ENCODE measurements at places on chromosomes 6 and 20.

DNA sequence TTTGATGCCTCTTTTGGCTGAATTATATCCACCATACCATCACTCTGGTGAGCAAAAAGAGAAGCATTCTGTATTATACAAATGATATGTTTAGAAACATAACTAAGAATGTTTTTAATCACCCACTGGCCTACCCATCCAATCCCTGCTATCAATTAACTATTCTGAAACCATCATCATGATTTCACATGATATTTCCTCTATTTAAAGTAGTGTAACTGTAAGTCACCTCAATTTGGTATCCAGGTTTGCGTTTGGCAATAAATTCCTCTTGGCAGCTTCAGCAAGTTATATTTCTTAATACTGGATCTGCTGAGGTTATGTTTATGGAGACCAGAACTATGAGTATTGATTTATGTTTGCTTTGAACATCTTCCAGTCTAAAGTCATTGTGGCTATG, 332.1 kb downstream of the UTRN start:
- DNase-seq, result no peak

DNA sequence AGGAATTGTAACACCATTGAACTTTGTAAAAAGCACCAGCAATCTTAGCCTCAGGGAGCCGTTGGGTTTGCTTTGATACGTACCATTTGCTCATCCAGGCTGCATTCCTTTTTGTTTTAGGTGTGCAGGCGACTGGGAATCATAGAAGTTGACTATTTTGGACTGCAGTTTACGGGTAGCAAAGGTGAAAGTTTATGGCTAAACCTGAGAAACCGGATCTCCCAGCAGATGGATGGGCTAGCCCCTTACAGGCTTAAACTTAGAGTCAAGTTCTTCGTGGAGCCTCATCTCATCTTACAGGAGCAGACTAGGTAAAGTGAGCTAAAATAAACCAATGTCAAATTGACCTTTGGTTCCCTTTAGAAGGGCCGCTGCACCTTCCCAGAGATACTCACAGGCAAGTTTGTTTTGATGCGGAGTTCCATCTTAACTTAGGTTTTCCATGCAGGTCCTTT, 1.6 kb downstream of the MYLIP start:
- DNase-seq, result no peak

- DNase-seq, result peak; percentile 46
Measured at GRCh38 chr6:38588631-38589366, 50.9 kb downstream of the BTBD9 start.

DNA sequence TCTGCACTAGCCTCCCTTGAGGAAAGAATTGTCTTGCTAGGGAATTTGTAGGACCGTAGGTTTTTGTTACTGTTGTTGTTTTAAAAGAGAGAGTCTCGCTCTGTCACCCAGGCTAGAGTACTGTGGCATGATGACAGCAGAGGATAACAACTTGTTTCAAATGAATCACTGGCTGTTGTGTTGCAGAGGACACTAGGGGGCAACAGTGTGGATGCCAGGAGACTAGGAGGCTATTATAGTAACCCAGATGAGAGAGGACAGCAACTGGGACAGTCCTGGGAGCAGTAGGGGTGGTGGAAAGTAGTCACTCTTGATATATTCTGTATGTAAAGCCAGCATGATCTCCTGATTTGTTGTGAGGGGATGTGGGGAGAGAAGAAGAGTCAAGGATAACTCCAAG, 41.8 kb upstream of the LAMA4 start:
- peak; percentile 85 for DNase-seq

DNA sequence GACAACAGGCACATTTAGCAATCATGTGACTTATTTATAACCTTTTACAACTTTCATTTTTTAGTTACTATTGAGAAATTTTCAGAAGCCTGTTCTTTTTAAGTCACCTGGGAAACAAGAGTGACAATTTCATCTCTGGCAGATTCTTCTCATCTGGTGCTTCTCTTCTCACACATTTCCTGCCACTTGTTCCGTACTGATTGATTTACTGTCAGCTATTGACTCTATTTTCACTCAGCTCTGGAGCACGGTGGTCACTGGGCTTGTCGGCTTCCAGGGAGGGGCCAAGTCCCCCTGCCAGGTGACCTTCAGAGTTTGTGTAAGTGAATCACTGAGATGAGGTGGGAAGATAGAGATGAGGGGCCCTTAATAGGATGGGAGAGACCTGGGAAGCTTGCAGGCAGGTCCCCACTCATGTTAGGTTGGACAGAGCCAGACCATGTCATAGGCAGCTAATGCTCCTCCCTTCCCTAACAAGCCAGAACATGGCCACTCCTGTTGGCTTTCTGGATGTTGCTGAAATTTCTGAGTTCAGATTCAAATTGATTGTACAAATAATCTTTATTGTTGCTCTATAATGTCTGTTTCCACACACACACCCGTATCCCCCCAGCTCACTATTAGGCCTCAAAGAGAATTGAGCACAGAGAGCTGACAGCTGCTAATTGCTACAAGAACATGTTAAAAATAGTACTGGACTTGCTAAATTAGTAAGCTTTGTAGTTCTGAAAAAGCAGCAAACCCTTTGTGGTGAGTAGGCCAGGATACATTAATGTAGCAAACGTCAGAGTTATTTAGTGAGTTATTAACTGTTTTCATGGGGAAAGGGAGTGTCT, 13.3 kb downstream of the DUSP22 start:
- DNase-seq, result no peak

GRCh38 chr6:40477246-40478126, 109.7 kb downstream of the LRFN2 start:
- no peak for DNase-seq

GRCh38 chr6:41046084-41046483, 3.8 kb downstream of the TSPO2 start:
- no peak for DNase-seq

DNA sequence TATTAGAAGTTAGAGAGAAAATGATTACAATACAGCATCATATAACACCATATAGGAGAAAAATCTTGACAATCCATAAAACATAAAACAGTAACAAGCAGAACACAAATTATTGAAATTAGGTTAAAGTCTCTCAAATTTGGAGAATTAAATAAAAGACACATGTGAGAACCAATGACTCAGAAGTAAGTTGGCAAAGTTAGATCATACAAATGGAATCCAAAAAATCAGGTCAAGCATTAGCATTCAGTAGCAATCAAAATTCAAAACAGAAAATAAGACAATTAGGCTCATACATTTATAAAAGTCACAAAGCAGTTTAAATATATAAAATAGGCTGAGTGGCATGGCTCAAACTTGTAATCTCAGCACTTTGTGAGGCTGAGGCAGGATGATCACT, 775.6 kb downstream of the PHF3 start:
- DNase-seq, result no peak

GRCh38 chr20:11797156-11797555, 120.5 kb upstream of the BTBD3 start:
- DNase-seq, result no peak

DNA sequence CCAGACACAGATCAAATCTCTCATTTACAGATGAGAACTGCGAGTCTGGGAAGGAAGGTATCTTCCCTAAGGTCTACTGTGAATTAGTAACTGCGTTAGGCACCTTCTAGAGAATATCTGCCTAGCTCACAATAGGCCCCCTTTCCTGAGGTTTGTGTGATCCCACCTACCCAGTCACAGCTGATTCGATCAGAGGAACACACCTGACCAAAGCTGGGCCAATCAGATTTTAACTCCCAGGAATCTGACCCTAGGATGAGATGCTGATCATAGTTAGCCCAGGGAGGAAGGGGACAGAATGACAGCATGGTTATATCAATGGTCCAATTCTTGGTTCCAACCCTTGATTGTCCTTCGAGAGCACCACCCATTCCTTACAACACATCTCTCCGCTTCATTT, 7.4 kb upstream of the CCDC167 start:
- DNase-seq, result no peak

- no peak for DNase-seq
Measured at GRCh38 chr6:156842598-156843250, 65.5 kb downstream of the ARID1B start.

DNA sequence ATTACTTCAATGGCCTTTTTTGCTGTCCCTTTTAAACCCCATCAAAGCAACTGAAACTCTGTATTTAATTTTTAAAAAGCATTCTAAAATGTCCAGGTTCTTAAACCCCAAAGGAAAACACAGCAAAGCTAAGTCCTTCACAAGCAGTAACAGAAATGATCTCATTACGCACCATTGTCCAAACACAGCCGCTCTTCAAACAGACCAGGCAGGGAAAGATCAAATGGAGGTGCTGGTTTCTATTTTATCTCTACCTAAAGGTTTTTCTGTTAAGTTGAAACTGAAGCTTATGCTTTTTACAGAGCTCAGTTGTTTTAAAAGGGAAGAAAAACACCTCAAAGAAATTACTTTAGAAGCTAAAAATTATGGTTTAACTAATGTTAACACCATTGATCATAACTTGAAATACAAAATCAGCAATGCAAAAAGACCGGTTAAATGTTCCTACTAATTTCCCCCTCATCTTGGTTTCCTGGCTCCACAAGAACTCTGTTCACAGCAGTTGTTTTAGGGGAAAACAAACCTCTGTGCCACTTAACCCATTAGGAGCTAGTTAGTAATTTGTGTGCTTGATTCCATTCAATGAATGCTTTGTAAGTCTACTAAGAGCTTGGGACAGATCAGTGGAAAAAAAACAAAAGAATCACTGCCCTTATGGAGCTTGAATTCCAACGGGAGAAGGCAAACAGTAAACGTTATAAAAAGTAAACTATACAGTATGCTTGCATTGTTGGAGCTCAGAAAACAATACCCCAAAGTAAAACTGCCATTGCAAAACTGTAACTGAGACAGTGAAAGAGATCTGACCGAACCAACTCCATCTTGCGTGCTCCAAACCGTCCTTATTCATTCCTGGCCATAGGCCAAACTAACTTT, 87.4 kb downstream of the CD24 start:
- no peak for DNase-seq

All from HFFc6 (cell line).